ENCODE measurements at places on chromosomes 5 and 9.
A peak's percentile ranks its signal among the peaks of the same experiment; 100 is the strongest.

GRCh38 chr5:80622756-80623155, 31.7 kb upstream of the MSH3 start:
- DNase-seq = no peak

DNA sequence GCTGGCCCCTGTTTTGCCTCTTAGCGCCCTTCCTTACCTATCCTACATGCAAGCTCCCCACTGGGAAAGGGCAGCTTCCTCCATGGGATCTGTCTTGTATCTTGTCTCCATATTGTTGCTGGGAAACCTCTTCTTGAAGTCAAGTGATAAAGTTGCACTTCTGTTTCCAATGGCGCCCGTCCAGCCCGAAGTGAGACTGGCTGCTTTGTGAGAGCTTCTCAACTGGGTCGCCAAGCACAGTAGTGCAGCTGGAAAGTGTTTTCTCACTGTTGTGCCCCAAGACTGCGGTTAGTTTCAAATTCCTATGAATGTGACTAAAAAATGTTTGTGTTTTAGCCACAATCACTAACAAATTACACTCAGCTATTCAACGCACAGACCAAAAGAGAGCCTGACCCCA, 506.6 kb upstream of the MPDZ start:
- no peak for DNase-seq

GRCh38 chr9:72144756-72145492, 4.3 kb upstream of the GDA start:
- no peak for DNase-seq

GRCh38 chr5:124628721-124629596, 117.5 kb downstream of the ZNF608 start:
- DNase-seq = peak; percentile 66

- no peak for DNase-seq
Measured at GRCh38 chr5:178293400-178293799, 60.8 kb upstream of the PHYKPL start.

DNA sequence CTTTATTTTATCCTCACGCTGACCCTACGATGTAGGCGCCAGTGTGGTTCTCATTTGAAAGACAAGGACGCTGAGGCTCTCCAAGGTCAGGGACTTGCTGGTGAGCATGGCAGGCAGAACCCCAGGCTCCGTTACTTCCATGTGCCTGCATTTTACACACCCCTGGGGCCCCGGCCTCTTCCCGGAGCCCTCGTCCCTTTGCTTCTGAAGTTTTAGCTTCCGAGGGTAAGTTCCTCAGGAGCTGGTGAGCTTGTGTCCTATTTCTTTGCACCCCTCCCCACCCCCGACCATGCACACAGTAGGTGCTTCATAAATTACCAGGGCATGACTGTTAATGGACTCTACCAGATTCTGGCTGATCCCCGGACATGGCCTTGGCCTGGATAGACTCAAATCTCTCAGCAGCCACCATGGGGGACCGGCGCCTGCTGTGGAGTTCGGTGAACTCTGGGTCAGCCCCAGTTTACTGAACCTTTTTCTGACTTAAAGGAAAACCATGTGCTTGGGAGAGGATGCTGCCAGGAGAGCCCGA, 59.3 kb upstream of the RNU6ATAC start:
- no peak for DNase-seq

DNA sequence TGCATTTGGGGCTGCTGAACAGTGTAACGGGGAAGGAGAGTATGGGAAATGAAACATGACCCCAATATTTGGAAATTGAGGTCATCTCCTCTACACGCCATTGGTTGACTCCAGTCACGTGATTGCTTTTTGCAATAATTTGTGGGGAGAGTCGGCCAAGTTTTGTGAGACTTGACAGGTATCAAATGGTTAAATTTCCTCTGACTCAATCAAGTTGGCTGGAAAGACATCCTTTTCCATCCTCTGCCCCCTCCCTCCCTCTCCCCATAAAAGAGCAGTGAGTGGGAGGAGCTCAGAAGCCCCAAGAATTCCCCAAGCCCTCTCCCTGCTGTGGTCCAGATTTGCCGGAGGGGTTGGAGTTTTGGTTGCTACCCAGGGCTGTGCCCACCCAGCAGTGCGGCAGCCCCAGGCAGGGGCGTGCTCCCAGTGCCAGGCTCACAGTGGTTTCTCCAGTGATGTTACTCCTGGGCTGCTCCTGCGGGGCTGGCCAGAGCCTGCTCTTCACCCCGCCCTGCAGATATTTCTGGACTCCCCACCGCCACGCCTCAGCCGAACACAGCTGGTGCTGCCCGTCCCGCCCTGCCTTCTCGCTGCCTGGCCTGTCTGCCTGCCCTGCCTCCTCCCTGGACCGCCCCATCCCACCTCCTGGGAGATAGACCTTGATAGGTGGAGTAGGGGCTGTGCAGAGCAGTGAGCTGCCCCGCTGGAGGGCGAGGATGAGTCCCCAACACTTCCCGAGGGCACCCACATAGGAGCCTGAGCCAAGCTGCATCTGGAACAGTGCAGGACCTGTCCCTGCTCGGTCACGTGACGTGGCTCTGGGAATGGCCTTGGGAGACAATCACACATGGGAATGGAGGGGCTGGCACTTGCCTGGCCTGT, 3.4 kb downstream of the COL5A1 start:
- no peak for DNase-seq

DNA sequence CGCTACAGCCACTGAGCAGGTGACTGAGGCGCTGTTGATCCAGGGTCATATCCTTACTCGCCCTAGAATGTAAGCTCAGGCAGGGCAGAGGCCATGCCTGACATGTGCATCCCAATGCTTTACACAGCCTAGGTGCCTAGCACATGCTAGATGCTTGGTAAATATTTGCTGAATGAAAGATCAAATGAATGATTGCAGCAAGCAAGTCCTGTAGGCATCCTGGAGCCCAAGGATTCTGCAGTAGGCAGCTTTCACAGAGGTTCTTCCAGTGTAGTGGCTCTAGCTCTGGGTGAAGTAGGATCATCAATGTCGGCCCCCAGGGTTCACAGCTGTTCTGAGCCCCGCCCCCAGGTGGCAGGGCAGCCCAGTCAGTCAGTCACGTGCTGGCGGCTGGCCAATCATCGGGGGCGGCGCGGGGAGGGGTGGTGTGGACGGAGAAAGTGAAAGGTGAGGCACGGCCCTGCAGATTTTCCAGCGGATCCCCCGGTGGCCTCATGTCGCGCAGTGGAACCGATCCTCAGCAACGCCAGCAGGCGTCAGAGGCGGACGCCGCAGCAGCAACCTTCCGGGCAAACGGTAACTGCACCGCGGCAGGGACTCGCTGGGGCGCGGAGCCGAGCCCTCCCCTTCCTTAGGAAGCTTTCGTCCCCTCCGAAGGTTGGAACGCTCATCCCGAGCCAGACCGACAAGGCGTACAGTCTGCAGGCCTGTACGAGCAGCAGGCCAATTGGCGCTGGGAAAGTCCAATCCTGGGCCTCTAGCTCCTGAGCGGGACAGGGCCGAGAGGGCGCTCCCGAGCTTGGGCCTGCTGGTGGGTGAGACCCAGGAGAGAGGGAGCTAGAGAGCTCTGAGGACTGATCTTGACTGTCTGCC, at the start of gene GALT:
GALT (plus strand) TSS at position 465 of the 873 bp plus-strand sequence; CDS start at position 495, 30 bp downstream.
- peak; percentile 87 for DNase-seq

GRCh38 chr5:124662181-124662781, 84.2 kb downstream of the ZNF608 start:
- DNase-seq = no peak

- DNase-seq = no peak
Measured at GRCh38 chr9:124452326-124452725, 2.1 kb downstream of the ADGRD2 start.

DNA sequence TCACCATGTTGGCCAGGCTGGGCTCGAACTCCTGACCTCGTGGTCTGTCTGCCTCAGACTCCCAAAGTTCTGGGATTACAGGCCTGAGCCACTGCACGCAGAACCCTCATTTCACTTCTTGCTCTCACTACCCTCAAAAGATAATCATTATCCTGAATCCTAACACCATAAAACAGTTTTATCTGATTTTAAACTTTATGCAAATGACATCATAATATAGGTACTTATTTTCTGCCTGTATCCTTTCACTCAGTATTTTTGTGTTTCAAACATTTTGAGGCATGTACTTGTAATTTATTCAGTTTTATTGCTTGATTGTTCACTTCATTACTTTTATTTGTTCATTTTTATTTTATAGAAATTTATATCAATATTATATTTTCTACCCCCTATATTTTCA, 719.2 kb upstream of the ARRDC3 start:
- no peak for DNase-seq

- no peak for DNase-seq
Measured at GRCh38 chr5:34652914-34653313, 3.2 kb upstream of the RAI14 start.

GRCh38 chr9:133534346-133535291, at the start of gene ADAMTSL2:
Gene ADAMTSL2 (plus strand): TSS chr9:133534704. CDS start chr9:133536713, 2,009 bp downstream.
- DNase-seq = peak; percentile 15

DNA sequence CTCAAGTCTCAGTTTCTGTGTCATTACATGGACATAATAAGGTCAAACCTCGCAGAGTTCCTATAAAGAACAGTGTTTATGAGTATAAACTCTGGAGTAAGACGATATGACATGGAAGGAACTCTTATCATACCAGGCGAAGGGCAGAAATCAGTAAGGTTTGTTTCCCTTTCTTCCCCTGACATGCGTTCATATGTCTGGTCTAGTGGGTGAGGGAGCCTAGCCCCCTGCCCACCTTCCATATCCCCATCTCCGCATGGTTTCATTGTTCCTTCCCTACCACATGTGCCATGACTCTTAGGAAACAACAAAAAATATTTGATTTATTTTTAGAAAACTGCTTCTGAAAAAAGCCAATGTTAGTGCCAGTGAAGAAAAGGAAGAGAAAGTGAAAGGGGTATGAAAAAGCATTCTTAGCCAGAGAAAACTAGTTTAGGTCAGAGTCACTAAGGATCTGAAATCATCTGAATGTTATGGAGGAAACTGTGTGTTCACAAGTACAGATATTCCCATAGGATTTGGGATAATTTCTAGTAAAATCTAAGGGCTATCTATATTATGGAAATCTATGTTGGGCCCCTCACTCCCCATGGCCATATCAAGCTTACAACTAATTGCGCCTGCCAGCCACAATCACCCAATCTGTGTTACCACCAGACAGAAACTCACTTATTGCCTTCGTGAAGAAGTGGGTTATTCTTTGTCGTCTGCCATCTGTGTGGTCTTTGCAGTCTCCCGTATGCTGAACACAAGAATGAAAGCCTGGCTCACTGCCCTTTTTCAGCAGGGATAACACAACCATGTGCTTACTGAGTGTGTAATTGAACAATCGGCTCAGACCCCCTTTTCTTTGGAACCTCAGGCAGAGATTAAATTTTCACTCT, 19.9 kb upstream of the HMHB1 start:
- no peak for DNase-seq

DNA sequence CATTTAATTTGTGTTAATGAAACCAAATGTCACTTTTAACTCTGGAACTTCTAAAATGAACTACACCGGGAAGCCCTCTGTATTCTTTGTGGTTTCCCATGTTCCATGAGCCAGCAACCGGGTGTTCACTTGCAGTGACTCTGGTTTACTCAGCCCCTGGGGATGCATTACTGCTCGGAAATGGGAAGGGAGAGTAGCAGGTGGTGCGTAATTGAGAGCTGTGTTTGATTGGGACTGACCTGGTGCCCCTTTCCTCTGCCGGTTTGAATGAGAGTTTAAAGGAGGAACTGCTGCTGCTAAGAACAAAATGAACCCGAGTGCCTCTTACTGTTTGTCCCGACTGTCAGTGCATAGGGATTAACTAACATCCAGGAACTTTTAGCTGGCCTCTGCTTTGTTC, 100.1 kb upstream of the DHFR start:
- peak; percentile 30 for DNase-seq

DNA sequence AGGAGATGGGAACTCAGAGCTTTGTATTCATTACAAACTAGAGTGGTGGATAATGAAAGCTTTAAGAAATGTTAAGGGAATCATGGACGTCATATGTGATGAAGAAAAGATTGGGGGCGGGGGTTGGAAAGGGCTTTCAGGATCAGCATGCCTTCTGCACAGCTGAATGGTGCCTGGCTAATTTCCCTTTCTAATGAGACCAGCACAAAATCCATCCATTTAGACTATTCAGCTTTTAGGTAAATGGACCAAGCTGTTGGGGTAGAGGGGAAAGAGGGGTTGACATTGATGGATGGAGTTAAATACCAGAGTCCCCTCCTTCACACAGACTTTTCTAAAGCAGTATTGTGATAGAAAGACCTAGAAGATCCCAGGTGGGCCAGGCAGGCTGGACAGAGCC, 737.9 kb upstream of the WWC1 start:
- DNase-seq = no peak

DNA sequence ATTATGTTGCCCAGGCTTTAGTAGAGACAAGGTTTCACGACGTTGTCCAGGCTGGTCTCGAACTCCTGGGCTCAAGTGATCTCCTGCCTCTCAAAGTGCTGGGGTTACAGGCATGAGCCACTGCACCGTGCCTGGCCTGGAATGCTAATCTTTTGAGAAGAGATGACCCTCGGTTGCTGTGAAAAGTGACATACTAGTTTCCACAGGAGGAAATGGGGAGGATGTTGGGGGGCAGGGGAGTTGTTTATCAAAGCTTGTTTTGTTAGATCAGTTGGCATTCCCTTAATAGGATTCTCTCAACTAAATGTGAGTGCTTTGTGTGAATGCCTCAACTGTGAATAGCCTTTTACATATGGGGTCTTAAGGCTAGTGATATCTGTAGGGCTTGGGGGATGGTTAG, 16.4 kb upstream of the MATR3 start:
- no peak for DNase-seq

DNA sequence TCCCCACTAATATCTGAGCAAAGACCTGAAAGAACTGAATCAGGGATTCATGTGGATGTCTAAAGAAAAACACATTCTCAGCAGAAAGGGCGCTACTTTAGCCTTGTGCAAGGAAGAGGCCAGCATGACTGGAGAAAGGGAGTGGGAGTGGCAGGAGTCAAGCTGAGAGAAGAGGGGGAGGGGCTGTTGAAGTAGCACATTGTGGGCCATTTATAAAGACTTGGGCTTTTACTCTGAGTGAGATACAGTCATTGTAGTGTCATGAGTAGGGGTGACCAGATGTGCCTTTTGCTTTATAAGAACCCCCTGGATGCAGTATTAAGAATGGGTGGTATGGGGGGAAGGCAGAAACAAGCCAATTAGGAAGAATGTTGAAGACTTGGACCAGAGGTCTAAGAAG, 452.8 kb downstream of the ENC1 start:
- no peak for DNase-seq

DNA sequence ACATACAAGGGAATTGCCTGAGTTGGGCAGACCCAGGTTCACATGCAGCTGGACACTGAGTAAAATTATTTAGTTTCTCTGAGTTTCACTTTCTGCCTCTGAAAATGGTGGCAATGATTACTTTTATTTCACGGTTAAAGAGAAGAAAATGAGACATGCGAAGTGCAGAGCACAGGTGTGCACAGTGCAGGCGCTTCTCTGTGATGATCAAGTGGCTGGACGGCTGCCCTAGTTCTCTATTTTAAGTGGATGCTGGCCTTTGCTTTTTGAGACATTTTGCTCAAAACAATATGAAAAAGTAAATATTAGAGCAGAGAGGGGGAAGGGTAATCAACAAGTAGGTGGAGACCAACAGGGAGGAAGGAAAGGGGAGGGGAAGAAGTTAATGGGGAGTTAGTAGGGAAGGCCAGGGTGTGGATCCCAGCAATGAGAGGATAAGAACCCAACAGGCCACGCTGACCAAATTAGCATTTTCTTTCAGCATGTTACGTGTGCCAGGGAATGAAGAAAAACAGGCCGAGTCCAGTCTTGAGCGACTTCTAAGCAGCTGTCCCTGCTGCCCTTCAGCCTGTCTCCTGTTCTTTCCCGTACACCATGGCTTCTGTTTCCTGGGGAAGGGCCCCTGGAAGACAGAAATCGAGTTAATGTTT, 16.1 kb downstream of the SNX18 start:
- DNase-seq = no peak
